ENCODE measurements at places on chromosomes 1 and 21.

- no peak for DNase-seq
Observed at GRCh38 chr1:168116327-168116799, 20.4 kb downstream of the GPR161 start.

DNA sequence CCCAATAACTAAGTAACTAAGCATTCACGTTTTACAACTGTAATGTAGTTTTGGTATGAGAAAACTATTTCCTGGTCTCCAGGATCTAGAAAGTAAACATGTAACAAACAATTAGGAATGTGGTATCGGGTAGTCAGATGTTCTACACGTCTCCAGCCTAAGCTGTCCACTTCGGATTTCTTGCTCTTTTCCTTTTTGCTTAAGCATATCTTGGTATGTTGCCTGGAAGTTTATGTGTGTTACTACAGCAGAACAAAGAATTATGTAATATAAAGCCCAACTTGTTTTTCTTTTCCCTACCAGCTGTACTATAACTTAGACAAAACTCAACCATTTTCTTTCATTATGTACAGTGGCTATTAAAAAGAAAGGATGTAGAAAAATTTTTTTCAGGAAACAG is 20.4 kb upstream of the WARS2 start:
- no peak for DNase-seq

GRCh38 chr1:7062346-7063061 is 277.2 kb downstream of the CAMTA1 start:
- DNase-seq, result no peak

DNA sequence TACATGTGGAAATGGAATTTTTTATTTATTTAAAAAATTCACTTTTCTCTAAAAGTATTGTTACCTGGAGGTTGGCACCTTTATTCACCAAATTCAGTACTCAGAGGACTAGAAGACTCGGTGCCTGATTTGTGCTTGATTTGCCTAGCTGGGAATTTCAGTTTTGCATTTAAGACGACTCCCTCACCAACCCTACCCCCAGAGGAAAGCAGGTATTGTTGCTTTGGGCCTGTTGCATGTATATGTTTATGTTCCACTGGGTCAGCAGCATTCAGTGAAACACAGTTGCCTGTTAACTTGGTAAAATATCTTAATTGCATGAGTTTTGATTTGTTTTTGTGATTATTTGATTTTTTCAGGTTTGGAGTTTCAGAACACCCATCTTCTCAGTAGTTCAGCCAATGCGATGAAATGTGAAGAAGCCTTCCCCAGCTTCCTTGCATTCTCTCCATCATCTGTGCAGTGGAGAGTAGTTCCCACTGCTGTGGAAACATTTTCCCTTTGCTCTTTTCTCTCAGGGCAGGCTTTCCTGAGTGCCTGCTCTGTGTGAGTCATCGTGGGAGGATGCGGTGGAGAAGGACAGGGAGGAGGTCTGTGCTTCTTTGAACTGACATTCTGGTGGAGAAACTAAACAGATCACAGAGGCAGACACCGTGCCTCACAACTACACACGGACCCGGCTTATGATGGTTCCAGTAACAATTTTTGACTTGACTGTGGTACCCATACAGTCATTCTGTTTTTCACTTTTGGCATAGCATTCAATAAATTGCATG is 6.4 kb downstream of the ADARB1 start:
- no peak for DNase-seq

- no peak for DNase-seq
Observed at GRCh38 chr1:113253187-113253586, 137.1 kb upstream of the MAGI3 start.

GRCh38 chr1:206672844-206673758 is 11.6 kb upstream of the MAPKAPK2 start:
- peak; percentile 65 for DNase-seq

GRCh38 chr21:41064951-41065350 is 103.0 kb upstream of the BACE2 start:
- no peak for DNase-seq

- no peak for DNase-seq
Observed at GRCh38 chr1:26724118-26724517, 28.3 kb downstream of the ARID1A start.

DNA sequence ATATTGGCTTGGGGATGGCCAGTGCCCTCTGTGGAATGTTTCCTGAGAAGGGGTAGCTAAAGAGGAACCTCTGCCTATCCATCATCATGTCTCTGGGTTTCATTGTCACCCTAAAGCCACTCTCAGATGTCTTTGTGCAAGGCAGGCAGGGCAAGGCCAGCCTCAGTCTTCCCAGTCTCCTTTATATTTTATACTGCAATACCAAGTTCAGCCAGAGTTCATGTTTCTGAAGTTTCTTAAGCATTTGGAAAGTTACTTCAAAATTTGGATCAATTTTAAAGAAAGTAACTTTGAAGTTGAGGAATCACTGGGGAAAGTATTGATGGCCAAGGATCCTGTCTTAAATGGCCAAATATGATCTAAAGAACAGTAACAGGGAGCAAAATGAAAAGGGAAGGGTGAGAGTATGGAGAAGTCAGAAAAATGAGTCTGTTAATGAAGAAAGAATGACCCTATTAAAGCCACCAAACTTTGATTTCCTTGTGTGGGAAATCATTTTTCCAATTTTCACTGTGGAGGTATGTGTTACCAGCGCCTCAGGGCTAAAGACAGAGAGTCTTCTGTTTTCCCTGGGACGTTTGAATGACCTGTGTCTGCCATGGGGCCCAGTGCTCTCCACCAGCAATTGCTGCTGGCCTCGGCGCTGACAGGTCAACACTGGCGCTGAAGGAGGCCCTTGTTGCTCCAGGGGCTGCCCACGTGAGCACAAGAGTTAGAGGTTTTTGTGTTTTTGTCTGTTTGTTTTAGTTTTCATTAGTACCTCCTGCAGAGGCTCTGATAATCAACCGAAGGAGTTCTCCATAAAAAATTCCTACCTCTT is 93.9 kb downstream of the ATP5PO start:
- DNase-seq, result peak; percentile 57

DNA sequence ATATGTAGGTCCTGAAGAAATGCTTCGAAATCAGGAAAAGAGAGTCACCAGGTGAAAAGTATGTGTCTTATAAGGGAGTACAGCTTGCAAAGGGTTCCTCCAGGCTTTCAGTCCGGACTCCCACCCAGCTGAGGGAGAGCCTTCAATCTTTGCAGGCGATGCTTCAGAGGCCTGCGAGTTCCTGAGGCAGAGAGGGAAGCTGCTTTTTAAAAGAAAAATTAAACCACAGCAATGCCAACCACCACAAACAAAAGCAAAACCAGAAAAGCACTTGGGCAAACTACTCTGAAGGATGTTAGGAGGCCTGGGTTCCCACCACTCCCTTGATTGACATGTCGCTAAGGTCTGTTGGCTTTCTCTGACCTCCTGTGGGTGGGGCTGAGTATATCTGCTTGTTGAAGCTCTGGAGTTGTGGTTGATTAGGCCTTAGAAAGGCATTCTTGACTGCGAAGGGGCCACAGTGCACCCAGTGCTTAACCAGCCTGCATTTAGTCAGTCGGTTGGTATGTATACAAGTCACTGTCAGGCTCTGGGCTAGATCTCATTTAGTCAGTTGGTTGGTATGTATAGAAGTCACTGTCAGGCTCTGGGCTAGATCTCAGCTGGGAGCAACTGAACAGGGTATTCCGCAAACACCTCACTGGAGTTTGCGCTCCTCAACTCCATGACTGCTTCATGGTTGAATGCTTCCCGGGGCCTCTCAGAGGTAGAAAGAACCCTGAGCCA is 1.2 kb downstream of the NIPAL3 start:
- peak; percentile 83 for DNase-seq

- no peak for DNase-seq
Observed at GRCh38 chr1:229557913-229558414, 543 bp downstream of the ABCB10 start.

- DNase-seq, result no peak
Observed at GRCh38 chr21:40018871-40019475, 151.7 kb downstream of the PCP4 start.

GRCh38 chr1:172460887-172461315 is 17.0 kb upstream of the PIGC start:
- peak; percentile 37 for DNase-seq

- no peak for DNase-seq
Observed at GRCh38 chr1:114509596-114510273, 1.3 kb downstream of the TRIM33 start.

- DNase-seq, result peak; percentile 90
Observed at GRCh38 chr1:205447457-205448341, 8.1 kb downstream of the BLACAT1 start.

DNA sequence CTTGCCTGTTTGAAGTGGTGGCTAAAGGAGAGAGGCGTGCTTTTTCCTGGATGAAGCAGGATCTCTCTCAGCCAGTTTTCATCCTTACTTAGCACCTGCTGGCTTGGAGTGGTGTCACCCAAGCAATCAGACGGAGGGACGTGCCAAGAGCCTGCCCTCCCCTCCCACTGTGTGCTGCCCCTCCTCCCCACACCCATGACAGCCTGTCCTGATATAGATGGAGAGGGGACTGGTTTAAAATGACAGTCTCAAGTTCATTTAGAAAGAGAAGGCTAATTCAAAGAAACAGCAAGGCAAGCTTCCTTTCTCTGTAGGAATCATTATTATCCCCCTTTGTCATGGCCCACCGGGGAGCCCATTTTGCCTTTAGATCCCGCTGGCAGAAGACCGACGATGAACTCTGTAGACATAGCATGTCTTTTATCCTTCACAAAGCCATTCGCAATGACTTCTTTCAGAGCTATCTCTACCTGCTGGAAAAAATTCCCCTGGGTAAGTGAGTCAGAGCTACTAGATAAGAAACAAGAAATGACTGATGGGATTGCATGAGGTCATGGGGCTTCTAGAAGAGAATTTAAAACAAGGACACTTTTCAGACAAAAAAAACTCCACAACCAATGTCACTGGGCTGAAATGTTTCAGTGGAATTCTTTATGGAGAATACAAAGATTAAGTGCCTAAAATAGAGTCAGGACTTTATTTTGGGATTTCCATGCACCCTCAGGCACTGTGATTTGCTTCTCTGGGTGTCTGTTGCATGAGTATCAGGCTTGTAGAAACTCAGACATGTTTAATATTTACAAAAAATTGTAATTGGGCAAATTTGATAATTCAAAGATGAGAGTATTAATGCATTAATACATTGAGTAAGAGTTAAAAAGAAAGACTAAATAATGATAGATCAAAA is at the start of gene NTMT2:
TSS of gene NTMT2 (plus strand) at position 190 of the 907 bp plus-strand sequence. CDS start at position 339, 149 bp downstream.
- peak; percentile 84 for DNase-seq

DNA sequence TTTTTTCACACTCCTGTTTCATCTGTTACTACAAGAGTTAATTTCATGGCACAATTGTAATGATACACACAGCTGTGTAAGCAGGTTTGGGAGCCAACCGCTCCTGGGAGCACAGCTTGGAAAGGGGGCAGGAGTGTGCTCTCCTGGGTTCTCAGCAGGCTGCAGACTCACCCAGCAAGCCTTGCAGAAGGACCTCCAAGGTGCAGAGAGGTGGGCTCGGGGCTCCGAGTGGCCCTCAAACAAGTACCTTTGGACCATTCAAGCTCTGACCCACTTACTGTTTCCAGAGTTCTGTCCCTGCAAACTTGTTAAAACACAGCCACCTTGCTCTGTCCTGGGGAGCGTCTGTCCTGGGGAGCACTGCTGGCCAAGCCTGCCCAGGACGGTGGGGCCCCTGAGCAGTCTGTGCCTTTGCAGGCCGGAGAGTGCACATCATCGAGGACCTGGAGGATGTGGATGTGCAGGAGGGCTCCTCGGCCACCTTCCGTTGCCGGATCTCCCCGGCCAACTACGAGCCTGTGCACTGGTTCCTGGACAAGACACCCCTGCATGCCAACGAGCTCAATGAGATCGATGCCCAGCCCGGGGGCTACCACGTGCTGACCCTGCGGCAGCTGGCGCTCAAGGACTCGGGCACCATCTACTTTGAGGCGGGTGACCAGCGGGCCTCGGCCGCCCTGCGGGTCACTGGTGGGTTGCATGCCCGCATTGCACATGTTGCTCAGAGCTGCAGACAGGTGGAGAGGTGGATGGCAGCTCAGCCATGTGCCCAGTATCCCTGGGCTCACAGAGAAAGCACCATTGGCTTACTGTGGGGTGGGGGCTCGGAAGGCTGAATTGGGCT is 78.0 kb downstream of the OBSCN start:
- no peak for DNase-seq

GRCh38 chr1:211775170-211775569 is 55.4 kb downstream of the LPGAT1 start:
- DNase-seq, result no peak

GRCh38 chr1:22636927-22637326 is 499 bp downstream of the C1QA start:
- DNase-seq, result no peak

GRCh38 chr1:179599623-179600249 is 8.1 kb downstream of the TDRD5 start:
- DNase-seq, result no peak

DNA sequence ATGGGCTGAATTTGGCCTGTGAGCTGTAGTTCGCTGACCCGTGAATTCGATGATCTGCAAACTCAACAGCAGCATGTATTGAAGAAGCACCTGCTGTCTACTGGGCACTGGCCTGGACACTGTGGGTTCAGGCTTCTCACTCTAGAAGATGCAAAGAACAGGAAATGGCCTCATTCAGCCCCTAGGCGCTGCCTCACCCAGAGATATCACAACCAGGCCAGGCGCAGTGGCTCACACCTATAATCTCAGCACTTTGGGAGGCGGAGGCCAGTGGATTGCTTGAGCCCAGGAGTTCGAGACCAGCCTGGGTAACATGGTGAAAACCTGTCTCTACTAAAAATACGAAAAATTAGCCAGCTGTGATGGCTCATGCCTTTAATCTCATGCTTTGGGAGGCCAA is 23.6 kb downstream of the MFAP2 start:
- DNase-seq, result no peak

GRCh38 chr1:17611991-17612390 is 72.5 kb downstream of the ARHGEF10L start:
- no peak for DNase-seq

DNA sequence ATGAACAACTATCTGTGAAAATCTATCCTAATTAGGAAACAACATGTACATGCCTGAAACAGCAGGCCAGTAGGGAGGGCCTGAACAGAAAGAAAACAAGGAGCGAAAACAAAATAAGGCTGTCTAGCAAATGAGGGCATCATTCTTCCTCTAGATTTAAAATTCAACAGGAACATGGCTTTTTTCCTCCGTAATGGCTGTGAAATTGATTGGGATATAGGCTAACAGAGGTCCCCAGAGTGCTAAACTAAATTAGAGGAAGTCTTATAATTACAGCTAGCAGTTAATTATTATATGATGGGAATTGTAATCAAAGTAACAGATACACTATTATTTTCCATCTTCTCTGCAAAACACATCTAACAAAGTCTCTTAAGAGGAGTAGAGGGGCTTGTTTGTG is 51.7 kb upstream of the TIAM1 start:
- no peak for DNase-seq

GRCh38 chr1:98267423-98267822 is 346.6 kb upstream of the DPYD start:
- no peak for DNase-seq

DNA sequence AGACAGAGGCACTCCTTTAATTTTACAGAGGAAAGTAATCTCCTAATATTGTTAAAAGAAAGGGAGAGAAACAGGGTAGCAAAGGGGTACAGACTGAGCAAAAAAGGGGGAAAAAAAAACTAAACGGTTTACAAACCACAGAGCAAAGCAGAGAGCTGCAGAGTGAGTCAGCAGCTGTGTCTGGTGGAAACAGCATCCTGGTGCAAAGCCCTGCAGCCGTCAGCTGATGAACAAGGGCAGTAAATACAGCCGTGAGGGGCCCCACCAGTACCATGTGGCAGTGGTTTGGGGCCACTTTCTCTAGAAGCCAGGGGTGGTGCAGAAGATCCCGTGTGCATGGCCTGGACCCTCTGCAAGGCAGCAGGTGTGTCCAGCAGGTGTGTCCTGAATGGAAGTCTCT is 111.3 kb downstream of the ERG start:
- DNase-seq, result peak; percentile 7

- no peak for DNase-seq
Observed at GRCh38 chr21:29104239-29104708, 26.2 kb upstream of the MAP3K7CL start.
